ENCODE measurements at places on chromosomes 3 and 15. TPM values are rescaled to one million over a fixed set of nuclear protein-coding genes. Genes with fewer than 3 reads are reported as not detected.

- DNase-seq: peak; percentile 45
Observed at GRCh38 chr3:142053244-142053643, 96.1 kb downstream of the TFDP2 start.

GRCh38 chr3:182406786-182407185, 386.5 kb upstream of the ATP11B start:
- no peak for DNase-seq

DNA sequence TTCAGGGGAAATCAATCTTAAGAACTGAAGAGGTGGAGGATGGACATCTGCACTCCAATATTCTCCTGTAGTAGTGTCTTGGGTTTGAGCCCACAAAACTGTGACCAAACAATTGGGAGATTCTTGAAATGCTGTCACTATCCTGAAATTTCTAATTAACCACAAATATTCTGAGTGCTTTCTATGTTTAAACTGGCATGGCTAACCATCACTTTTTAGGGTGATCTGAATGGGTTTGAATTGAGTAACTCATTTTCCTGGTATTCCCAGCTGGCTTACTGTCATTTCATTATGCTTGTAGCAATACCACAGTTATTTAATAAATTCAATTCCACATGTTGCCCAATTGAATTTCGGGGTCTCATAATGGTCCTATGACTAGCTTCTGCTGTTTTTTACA, 216.9 kb upstream of the DCBLD2 start:
- DNase-seq: no peak

- DNase-seq: no peak
Observed at GRCh38 chr3:125428216-125428830, 53.2 kb upstream of the ZNF148 start.

DNA sequence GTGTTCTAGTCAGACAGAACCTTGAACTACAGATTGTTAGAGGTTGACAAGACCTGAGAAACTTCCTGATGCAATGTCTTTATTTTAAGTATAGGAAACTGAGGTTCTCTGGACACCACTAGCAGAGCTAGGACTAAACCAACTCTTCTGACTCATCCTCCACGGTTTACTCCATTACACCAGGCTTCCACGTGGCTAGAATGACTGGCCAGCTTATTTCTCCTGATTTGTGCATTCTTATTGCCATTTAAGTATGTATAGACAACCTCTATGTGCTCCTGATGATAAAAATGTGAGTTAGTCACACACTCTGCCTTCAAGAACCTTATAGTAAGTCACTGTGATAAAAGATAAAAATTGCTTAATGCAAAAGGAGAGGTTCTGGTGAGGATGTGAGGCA, 182.7 kb downstream of the MEX3B start:
- no peak for DNase-seq

GRCh38 chr15:52306270-52306669, 10.7 kb upstream of the MYO5C start:
- DNase-seq: no peak

DNA sequence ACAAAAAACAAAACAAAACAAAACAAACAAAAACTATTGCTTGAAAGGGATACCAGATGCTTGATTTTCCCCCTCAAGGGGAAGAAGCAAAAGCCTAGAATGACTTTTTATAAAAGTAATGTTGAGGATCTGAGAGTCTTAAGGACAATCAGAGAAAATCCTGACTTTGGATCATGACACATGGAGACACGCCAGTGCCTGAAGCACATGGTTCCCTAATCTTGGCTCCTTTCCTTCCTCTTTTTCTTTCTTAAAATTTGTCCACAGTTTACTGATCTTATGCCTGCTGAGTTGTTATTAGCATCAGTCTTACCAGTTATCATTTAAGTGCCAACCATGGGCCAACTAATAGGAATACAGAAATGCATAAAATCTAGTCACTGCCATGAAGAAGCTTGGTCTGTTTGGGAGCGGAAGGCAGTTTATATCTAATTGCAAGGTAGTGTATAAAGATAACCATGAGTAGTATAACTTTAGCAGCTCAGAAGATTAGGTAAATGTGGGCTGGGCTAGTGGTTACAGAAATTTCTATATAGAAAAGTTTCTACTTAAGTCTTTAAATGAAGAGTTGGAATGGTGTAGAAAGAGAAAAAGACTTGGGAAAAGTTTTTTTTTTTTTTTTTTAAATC, 6.9 kb downstream of the GLCE start:
- no peak for DNase-seq

DNA sequence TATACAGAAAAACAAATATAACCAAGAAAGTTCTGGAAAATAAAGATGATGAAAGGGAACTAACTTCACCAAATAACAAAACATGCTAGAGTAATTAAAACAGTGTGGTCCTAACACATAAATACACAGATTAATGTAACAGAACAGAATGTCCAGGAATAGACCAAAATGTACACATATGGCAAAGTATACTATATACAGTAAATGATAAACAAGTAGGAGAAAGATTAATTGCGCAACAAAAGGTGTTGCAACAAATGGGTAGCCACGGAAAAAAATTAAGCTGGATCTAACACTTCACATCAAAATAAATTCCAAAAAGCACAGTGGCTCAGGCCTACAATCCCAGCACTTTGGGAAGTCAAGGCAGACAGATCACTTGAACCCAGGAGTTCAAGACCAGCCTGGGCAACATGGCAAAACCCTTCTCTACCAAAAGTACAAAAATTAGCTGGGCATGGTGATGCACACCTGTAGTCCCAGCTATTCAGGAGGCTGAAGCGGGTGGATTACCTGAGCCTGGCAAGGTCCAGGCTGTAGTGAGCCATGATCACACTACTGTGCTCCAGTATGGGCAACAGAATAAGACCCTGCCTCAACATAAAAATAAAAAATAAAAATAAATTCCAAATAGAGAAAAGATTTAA, 19.8 kb downstream of the SCAP start:
- DNase-seq: no peak

DNA sequence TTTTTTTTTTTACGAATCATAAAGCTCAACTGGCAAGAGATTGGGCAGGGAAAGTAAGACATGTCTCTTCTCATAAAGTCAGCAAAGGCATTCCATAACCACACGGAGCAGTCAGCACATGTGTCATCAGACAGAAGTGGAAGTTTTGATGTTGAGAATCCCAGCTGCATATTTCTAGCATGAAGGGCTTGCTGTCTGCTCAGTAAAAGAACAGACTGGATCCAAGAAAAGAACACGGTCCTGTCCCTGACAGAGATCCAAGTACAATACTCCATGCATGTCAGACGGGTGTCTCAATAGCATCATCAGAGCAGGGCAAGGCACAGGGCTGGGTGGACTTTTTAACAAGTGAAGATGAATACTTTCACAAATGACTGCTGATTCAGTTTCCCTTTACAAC, 38.2 kb downstream of the ABI3BP start:
- no peak for DNase-seq

DNA sequence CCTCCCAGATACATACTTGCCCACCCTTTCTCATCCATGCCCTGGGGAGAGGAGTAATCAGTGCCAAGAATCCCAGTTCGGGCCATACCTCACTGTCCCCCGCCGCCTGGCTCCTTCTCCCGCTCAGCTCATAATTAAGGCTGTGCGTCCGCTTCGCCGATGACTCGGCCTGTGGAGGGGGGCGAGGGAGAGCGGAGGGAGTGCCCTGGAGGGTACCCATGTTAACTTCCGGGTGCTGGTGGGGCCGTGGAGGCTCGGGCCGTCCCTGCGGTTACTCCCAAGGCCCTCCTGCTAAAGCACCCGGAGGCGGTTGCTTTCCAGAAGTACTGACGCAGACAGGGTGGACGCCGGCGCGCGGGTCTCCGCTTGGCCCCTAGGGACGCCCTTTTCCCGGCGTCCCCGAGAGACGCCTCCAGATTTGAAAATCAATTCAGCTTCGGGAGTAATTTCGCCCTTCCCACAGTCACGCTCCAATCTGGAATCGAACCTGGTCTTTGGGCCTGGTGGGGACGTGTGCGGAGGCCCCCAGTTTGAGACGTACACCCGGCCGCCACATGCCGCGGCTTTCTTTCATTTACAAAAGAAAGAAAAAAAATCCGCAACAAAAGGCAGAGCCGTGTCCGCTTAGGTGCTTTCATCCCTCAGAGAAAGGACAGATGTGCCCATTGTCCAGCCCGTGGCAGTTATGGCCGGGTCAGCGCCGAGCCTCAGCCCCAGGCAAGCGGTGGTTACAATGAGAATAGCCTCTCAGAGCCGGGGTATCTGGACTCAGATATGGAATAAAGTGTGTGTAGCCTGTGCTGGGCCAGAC, 1.0 kb upstream of the ONECUT1 start:
- DNase-seq: peak; percentile 23

GRCh38 chr3:98557324-98558010, 25.7 kb downstream of the GPR15 start:
- DNase-seq: peak; percentile 73

DNA sequence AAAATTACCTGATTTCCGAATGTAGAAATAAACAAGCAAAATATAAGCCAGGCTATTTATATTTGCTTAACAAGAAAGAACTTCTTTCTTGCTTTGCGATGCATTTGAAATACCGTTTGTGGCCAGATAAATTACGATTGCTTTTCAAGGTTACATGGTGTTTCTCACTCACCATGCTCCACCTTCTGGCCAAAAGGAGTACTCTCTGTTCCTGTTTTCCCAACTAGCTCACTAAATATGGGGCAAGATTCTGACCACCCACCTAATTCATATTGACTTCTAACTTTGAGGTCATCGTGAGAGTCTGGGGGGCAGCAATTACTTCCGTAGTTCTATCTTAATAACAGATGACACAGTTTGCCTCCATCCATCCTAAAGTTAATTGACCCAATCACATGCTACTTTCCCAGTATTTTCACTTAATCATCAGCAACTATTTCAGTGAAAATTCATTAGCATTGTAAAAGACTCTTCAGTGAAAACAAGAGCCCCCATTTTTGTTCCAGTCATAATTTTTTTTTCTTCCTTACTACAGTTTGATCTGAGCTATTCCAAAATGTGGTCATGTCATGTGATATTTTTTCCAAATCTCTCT, 25.9 kb downstream of the ACP3 start:
- peak; percentile 25 for DNase-seq

- DNase-seq: no peak
Observed at GRCh38 chr3:157170861-157171260, 10.9 kb upstream of the CCNL1 start.

GRCh38 chr15:66802025-66803001, 100.3 kb downstream of the SMAD6 start:
- no peak for DNase-seq

DNA sequence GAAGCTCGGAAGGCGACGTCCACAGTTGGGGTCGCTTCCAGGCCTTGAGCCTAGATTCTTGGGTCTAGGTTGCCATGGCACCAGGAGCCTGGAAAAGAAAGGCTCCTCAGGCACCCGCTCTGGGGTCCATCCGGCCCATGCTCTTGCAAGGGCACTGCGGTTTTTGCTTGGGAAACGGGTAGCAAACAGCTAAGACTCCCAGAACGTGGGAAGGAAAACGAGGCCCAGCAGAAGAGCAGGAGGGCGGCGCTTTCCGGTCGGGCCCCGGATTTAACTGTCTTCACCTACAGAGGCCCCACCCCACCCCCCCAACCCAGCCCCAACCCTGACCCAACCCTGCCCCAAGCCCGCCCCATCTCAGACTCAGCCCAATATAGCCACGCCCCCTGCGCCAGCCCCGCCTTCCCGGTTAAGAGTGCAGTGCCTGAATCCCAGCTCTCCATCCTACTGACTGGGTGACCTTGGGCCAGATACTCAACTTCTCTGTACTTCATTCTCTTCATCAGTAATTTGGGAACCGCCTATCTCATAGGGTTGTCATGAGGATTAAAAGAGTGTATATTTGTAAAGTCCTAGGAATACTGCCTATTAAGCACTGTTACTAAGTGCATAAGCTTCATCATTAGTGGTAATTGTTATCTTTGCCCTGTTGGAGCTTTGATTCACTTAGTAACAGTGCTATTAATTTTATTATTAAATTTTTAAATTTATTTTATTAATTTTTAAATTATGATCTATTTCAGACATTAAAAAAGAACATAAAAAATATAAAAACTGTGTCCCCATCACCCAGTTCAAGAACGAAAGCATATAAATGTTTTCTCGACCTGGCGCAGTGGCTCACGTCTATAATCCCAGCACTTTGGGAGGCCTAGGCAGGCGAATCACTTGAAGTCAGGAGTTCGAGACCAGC, 28.4 kb upstream of the SMAD6 start:
- DNase-seq: peak; percentile 77

GRCh38 chr15:80599359-80599758, 95.8 kb upstream of the ABHD17C start:
- no peak for DNase-seq

GRCh38 chr3:131900891-131901290, 133.9 kb downstream of the CPNE4 start:
- no peak for DNase-seq

DNA sequence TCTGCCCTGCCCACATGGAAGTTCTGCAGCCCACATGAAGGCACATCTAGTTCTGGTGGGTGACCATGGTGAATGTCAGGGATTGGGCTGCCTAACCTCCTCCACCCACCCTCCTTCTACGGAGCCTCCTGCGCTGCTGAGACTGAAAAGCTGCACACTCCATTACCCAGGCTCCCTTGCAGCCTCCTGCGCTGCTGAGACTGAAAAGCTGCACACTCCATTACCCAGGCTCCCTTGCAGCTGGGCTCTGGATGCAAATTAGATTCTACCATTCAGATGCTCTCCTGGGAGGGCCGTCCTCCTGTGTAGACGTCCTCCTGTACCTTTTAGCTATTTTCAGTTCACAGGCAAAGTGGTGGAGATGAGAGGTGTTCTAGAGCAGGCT, 32.1 kb downstream of the POMGNT2 start:
- no peak for DNase-seq

DNA sequence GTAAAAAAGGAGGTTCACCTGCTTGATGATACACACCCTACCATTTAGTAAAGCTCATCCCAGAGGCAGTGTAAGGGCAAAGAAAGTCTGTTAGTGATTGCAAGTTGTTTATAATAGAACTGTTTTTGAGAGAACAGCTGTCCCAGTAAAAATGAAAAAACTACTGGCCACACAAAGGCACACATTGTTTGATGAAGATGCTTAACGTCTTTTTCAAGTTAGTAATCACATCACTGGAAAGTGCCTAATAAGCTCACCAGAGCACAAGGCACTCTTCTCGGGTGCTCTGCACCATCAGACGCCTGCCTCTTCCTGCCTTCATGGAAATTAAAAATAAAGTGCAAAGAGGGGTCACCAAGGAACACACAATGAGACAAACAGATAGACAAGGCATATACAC, 186.9 kb downstream of the PDZRN3 start:
- DNase-seq: no peak

- no peak for DNase-seq
Observed at GRCh38 chr15:79261836-79262235, 20.7 kb upstream of the ANKRD34C start.

DNA sequence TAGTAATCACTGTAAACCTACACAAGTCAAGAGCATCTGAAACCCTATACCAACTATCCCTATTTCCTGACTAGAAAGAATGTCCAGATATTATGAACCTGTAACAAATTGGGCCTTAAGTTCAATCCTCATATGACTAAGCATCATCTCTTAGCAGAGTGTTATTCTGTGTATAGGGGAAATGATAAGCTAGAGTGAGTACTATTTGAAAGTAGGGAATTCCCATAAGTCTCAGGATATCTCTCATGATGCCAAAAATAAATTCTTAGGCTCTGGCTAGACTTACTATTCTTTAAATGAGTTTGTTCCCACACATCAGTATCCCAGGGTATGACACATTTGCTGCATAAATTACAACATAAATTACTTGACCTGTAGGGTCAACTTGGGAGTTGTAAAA, 15.3 kb downstream of the MRPL47 start:
- DNase-seq: no peak

Gene CKMT1B
- 0.25 TPM for total RNA-seq

Gene ATP8B4
- 5.1 TPM for total RNA-seq

Gene CHRNA7
- total RNA-seq: not detected

Gene SLC2A2
- total RNA-seq: not detected

Gene KLHL6
- total RNA-seq: 62.8 TPM

Gene CHDH
- total RNA-seq: 0.55 TPM

Gene GPR149
- total RNA-seq: not detected
